Endothelial cell (in vitro differentiated cells): ENCODE measurements at places on chromosomes 3 and 15. TPM values are rescaled to one million over a fixed set of nuclear protein-coding genes. Genes with fewer than 3 reads are reported as not detected.

The UBAP1L gene
- 1.8 TPM for total RNA-seq

The TMCO5A gene
- total RNA-seq = not detected

The FBXO40 gene
- total RNA-seq = not detected

The BLM gene
- 11.5 TPM for total RNA-seq

The TNFSF10 gene
- total RNA-seq = 94.1 TPM

The NSUN3 gene
- total RNA-seq = 11.5 TPM

The RPLP1 gene
- total RNA-seq = 1,903 TPM

The INTS14 gene
- total RNA-seq = 42.2 TPM

The TUSC7 gene
- total RNA-seq = not detected

The GPR87 gene
- 2.0 TPM for total RNA-seq

The TXNRD3 gene
- total RNA-seq = 4.8 TPM

The SLC22A13 gene
- 0.21 TPM for total RNA-seq

The ZNF710 gene
- 129 TPM for total RNA-seq

The MORC1 gene
- total RNA-seq = 0.10 TPM

The CRYBG3 gene
- total RNA-seq = 18.5 TPM

The BCL2A1 gene
- total RNA-seq = 2.1 TPM

The RASGRP1 gene
- total RNA-seq = 0.49 TPM

The ALS2CL gene
- total RNA-seq = 5.6 TPM

The ADAMTS9 gene
- total RNA-seq = 261 TPM

The REC114 gene
- total RNA-seq = not detected

The SH2D7 gene
- not detected for total RNA-seq

The ITIH4 gene
- 8.2 TPM for total RNA-seq

The GOLGA8T gene
- total RNA-seq = 0.41 TPM

The SNTN gene
- not detected for total RNA-seq

The SOX14 gene
- 19.7 TPM for total RNA-seq

The DTX3L gene
- 6.0 TPM for total RNA-seq

The ATP13A5 gene
- total RNA-seq = 0.23 TPM

The GOLGA8R gene
- 0.92 TPM for total RNA-seq

The C3orf49 gene
- total RNA-seq = not detected

The TJP1 gene
- total RNA-seq = 473 TPM

The ROPN1B gene
- not detected for total RNA-seq

The CCK gene
- not detected for total RNA-seq

The GPR149 gene
- total RNA-seq = not detected

The IL17RD gene
- total RNA-seq = 10.7 TPM

The AADACL2 gene
- not detected for total RNA-seq

The MOBP gene
- total RNA-seq = not detected

The HSPBAP1 gene
- 11.6 TPM for total RNA-seq

The THBS1 gene
- 8.2 TPM for total RNA-seq

The RASGRF1 gene
- total RNA-seq = not detected

The GUCA1C gene
- total RNA-seq = not detected

The COL8A1 gene
- total RNA-seq = 5.6 TPM

The CCNL1 gene
- 132 TPM for total RNA-seq

The ADGRG7 gene
- total RNA-seq = not detected

The TMEM207 gene
- total RNA-seq = not detected

The FGF7 gene
- 0.23 TPM for total RNA-seq

The IFT80 gene
- total RNA-seq = 33.2 TPM

The GOLGA8M gene
- 1.3 TPM for total RNA-seq

The CYP8B1 gene
- total RNA-seq = not detected

The STRC gene
- total RNA-seq = 1.2 TPM

The POPDC2 gene
- total RNA-seq = 2.0 TPM

The ADCY5 gene
- 1.0 TPM for total RNA-seq

The CASR gene
- total RNA-seq = not detected

The THRB gene
- total RNA-seq = 0.38 TPM

The ERICH6 gene
- total RNA-seq = 0.31 TPM

The LIPC gene
- total RNA-seq = not detected

The BAHD1 gene
- 20.4 TPM for total RNA-seq

The IMPG2 gene
- total RNA-seq = 0.74 TPM
